ENCODE measurements at places on chromosomes 6 and 20.
A peak's percentile ranks its signal among the peaks of the same experiment; 100 is the strongest.

DNA sequence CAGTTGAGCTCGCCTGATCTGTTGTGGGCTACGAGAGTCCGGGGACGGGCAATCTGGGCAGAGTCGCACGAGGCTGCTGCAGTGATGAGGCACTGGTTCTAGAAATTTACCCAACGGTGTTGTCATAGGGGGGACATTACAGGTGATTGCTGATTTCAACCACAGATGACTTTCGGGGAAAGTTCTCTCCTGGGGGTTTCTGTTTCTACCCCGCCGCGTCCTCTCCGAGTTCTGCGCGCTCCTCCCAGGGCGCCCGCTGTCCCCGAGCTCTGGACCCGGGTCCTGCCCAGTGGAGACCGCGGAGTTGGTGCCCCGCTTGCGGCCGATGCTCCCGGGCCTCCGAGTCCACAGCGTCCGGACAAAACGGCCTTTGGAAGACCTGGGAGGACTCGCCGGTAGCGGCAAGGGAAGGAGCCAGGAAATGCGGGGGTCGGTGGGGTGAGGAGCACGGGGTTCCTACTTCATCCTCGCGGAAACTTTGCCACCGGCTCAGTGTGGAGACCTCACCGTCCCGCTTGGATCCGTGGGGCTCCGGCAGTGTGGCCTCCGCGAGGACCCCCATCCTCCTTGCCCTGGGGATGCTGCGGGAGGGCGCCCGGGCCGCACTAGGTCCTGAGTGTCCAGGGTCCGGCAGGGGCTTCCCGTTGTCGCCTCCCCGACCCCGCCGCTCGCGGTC is 12.3 kb upstream of the RAET1L start:
- no peak for DNase-seq

- no peak for DNase-seq
These were observed 37.1 kb downstream of the MAP1LC3A start for GRCh38 chr20:34595377-34596184.

- DNase-seq: peak; percentile 13
These were observed 46.9 kb upstream of the TRIM26 start for GRCh38 chr6:30260036-30260504.

- DNase-seq: no peak
These were observed 21.5 kb downstream of the COL9A3 start for GRCh38 chr20:62838128-62838891.

- no peak for DNase-seq
These were observed 654.1 kb upstream of the MARCKS start for GRCh38 chr6:113202852-113203714.

- DNase-seq: no peak
These were observed 297.4 kb upstream of the HSF2 start for GRCh38 chr6:122102026-122102425.

All from T-helper 2 cell treated with Interferon-gamma antibody and Interleukin-4, amounts not matched to agents 5 μg/mL and 100 μg/mL, for 36 hours (primary cell).